ENCODE measurements at places on chromosomes 6 and 20.
A peak's percentile ranks its signal among the peaks of the same experiment; 100 is the strongest.

DNA sequence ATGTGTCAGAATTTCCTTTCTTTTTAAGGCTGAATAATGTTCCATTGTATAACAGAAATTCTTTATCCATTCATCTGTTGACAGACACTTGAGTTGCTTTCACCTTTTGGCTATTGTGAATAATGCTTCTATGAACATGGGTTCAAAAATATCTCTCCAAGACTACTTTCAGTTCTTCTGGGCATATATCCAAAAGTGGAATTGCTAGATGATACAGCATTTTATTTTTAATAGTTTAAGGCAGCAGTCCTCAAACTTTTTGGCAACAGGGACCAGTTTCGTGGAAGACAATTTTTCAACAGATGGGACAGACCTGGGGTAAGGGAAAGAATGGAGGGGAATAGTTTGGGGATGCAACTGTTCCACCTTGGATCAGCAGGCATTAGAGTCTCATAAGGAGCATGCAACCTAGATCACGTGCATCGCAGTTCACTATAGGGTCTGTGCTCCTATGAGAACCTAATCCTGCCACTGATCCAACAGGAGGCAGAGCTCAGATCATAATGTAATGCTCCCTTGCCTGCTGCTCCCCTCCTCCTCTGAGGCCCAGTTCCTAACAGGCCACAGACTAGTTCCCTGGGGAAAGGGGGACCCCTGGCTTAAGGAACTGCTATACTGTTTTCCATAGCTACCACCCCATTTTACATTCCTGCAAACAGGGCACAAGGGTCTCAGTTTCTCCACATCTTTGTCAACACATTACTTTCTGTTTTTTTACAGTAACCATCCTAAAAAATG, 239.9 kb upstream of the RNF217 start:
- DNase-seq: no peak

DNA sequence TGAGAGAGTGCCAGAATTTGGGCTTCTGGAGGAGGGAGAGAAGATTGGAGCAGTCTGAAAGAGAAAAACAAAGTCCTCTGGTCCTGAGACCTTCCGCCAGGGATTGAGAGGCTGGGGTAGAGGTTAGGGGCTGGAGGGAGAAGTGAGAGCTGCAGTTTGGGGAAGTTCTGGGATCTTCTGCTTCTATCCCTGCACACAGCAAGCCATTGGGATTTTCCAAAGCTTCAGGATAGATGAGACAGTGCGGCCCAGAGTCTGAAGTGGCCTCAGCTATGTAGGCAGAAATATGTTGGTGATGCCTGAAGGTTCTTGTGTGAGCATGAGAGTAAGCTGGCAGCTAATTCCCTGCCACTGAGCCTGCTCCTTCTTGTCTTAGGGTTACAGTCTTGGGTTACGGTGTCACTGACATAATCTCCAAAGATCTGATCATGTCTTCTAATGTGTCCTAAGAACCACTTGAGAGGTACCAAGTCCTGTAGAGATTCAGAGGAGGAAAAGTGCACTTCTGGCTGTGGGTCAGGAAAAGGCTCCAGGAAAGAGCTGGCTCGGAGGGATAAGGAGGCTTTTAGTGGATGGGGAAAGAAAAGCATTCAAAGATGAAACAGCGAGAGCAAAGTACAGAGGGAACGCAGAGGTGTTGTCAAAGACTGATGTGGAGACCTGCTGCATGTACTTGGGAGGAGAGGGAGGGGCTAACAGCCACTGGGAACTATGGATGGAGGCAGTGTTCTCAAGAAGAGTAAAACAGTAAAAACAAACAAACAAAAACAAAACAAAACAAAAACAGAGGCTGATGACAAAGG, 131.1 kb upstream of the MYLIP start:
- DNase-seq: no peak

DNA sequence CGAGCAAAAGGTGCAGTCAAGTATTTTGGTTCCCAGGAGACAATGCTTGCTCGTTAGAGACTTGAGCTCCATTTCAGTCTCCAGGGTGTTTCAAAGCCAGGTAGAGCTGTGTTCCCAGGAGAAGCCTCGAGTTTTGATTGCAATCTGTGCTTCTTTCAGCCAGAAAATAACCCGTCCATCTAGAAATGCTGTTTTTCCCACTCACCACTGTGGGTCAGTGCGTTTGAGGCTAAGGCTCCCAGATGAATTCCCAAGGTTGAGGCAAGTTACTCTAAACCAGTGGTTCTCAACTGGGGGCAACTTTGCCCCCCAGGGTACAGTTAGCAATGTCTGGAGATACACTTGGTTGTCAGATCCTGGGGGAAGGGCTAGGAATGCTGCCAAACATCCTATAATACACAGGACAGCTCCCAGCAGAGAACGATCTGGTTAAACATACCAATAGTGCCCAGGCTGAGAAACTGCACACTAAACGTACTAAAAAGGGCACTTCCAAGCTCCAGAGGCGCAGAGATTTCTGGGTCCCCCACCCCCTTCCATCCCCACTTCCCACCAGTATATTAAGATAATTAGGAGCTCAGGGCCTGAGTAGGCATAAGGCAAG, 13.8 kb downstream of the BMP7 start:
- DNase-seq: no peak

GRCh38 chr6:116847227-116847626, 18.3 kb upstream of the GPRC6A start:
- peak; percentile 39 for DNase-seq

GRCh38 chr6:2917801-2918445, 14.8 kb upstream of the SERPINB9 start:
- DNase-seq: no peak

DNA sequence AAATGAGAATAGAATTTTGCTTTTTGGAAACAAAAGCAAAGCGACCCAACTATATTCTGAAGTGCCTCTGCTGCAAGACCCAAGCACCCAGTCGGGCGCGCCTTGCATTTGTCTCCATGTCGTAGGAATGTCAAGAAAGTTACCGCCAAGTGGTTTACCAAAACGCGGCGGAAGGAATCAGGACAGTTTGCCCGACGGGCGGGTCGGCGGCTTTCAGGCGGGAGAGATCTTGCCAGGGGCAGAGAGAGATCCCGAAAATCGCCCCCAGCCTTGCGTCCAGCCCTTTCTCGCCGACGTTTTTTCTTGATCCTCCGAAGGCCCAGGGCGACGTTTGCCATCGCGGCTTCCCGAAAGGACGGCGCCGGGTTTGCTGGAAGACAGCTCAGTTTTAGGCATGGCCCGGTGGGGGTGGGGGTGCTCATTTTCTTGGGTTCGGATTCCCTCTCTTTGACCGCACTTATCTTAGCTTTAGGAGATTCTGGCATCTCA, 4.0 kb upstream of the LIN28B start:
- DNase-seq: no peak

DNA sequence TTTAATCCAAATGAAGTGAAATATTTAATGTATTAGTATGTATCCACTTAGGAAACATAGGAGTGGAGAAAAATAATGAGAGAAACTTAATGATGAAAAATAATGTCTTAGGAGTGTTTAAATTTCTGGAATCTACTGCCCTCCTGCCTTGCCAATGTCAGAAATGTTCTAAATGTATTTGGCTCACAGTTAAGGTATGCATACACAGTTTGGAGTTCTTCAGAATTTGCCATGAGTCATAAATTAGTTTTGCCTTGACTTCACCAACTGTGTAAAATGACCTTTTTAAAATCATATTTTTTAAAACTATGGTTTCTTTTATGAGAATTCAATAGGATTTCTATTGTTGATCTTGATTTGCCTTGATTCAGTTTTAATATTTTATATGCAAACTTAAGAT, 191.7 kb upstream of the HSF2 start:
- DNase-seq: no peak

GRCh38 chr6:100566563-100566962, 101.8 kb upstream of the SIM1 start:
- no peak for DNase-seq

- DNase-seq: no peak
These were observed 17.7 kb upstream of the CCDC167 start for GRCh38 chr6:37517411-37517812.

DNA sequence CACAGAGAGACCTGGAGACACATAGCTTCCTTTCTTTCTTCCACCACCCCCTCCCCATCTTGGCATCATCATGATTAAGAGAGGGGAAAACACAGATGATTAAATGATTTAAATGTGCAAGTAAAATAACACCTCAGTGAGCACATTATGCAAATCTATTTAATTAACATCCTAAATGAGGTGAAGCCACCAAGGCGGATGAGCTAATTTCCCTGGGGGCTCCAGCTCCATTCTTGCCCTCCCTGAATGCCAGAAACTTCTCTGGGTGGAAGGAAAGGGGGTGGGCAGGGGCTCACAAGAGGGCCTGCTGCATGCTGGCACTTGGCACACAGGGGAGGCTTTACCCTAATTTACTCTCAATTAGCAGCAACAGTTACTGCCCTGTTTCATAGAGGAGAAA, 32.5 kb upstream of the TGM2 start:
- DNase-seq: no peak

GRCh38 chr20:5737619-5737953, 12.6 kb upstream of the SHLD1 start:
- DNase-seq: no peak

DNA sequence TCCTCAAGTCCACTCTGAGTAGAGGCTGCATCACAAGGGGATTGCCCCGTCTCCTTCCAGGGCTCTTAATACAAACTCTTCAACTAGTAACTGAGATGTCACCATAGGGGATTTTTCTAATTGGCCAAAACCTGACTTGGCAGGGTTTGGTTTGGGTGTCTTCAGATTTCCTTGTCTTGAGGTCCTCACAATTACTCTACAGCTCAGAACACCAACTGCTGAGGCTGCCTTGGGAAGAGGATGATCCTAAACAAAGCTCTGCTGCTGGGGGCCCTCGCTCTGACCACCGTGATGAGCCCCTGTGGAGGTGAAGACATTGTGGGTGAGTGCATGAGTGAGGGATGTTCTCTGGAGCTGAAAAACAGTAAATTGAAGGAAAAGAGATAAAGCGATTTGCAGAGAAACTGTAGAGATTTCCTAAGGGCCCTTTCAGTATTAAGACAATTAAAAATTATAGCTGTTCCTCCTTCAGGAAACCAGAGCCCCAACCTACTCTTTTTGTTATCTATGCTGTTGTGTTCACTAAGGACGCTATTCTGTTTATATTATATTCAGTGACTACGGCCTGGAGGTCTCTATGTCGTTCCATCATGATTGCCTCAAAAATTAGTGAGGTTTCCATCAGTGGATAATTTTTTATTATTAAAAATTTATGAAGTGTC, at the start of gene HLA-DQA1:
Gene HLA-DQA1 (plus strand): TSS at position 188 of the 662 bp plus-strand sequence. CDS start 53 bp downstream, at position 241.
- DNase-seq: peak; percentile 1

DNA sequence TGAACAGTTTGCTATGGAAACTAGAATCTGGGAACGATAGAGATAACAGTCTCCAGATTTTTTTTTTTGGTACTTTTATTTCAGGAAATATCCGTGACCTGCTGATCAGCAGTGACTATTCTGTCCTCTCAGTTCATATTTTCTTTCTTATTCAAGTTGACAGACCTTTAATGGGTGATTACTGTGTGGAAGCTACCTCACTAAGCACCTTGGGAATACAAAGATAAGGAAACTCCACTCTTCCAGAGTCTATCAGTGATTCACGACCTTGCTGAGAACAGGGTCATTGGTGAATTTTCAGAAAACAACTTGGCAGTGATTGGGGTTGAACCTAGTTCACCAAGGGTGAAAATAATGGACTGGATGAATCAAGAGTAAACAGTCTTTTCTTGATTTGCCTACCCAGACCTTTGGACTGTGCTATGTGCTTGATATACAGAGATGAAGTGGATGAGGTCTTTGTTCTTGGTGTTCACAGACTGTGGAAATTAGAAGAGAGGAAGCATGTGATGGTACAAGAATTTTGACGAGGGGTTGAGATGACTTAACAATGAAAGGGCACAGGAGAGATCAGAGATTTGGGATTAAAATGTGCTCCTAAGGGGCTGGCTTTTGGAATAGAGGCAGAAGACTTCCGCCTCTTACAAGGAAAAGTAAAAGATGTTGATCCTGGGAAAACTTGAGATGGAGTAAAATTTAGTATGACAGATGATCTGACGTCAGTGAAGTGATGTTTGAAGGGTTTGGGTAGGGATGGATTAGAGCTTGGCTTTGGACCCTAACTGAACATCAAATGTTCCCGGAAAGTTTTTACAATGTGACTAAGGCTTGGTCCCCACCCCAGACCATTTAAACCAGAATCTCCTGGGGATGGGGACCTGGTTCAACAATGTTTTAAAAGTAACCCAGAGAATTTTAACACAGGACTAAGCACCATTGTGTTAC, 1.2 kb downstream of the KAT14 start:
- DNase-seq: no peak

- DNase-seq: no peak
These were observed 59.5 kb downstream of the ZMYND8 start for GRCh38 chr20:47296950-47297349.

DNA sequence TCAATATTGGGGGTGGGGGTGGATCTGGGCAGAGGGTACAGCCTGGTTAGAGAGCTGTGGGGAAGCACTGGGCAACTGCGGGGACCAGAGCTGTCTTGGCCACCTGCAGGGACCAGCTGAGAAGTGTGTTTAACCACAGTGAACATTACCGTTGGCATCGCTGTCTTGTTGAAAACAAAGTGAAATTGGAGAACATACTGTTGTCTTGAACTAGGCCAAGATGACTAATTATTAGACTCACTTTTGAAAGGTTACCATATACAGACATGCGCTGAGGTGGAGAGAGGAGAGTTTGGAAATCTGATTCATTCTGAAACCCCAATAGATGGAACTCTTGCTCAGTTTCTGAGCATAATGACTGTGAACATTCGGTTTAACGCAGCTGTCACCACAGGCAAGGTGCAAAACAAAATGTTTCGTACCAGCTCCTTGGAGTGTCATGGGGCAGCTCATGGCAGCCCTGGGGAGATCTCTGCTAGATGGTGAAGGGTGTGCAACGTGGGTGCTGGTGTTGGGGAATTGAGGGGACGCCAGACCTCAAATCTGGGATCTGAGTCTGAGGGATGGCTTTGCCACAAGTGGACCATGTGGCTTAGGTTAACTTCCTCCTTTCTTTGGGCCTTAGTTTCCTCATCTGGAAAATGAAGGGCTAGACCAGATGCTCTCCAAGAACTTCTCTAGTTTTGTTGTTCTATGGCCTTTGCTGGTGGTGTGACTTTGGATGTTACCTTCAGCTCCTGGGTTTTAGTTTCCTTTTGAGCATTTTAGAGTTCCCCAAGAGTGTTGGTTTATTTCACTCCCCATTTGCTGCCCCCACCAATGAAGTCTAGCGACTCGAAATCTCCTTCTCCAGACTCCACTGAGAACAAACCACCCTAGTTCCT, 24.6 kb upstream of the GTSF1L start:
- DNase-seq: peak; percentile 16

DNA sequence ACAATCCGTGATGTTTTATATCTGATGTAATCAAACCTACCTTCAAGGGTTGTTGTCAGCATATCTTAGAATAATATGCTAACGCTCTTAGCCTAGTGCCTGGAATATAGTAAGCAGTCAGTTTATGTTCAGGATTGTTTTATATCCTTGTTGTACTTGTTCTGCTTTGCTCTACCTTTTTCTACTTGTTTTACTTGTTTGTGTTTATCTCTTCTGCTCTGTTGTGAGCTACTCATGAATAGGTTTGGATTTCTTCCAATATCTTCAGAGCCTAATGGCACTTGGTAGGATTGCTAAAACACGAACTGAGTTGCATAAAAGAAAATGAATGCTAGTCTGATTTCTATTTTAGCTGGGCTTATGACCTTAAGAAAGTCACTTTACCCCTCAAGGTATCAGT, 40.1 kb downstream of the DNAH8 start:
- DNase-seq: no peak

Measured in kidney glomerular epithelial cell (primary cell).